ENCODE measurements at places on chromosomes 3 and 15. TPM values are rescaled to one million over a fixed set of nuclear protein-coding genes. Genes with fewer than 3 reads are reported as not detected.

- H3K4me1 ChIP-seq: peaks cover 9% of the 10 kb centered on the region
- H3K27me3 ChIP-seq: no peaks in the 10 kb centered on the region
- no peak overlapping the region for H3K27ac ChIP-seq
- H3K4me3 ChIP-seq: no peak overlapping the region
- H3K36me3 ChIP-seq: no peaks in the 10 kb centered on the region
Measured at GRCh38 chr3:11910971-11911531, 64.4 kb upstream of the TAMM41 start.

- H3K4me3 ChIP-seq: no peak overlapping the region
- H3K27ac ChIP-seq: no peak overlapping the region
- H3K27me3 ChIP-seq: no peaks in the 10 kb centered on the region
- H3K4me1 ChIP-seq: no peaks in the 10 kb centered on the region
Measured at GRCh38 chr3:51777985-51778384, 1.1 kb downstream of the IQCF6 start.

- DNase-seq: no peak
- H3K4me3 ChIP-seq: no peak overlapping the region
- peaks cover 79% of the 10 kb centered on the region for H3K4me1 ChIP-seq
- H3K36me3 ChIP-seq: no peaks in the 10 kb centered on the region
- H3K27ac ChIP-seq: peak overlapping the region; percentile 38
- no peaks in the 10 kb centered on the region for H3K27me3 ChIP-seq
Measured at GRCh38 chr3:98552232-98553020, 20.6 kb downstream of the GPR15 start.

DNA sequence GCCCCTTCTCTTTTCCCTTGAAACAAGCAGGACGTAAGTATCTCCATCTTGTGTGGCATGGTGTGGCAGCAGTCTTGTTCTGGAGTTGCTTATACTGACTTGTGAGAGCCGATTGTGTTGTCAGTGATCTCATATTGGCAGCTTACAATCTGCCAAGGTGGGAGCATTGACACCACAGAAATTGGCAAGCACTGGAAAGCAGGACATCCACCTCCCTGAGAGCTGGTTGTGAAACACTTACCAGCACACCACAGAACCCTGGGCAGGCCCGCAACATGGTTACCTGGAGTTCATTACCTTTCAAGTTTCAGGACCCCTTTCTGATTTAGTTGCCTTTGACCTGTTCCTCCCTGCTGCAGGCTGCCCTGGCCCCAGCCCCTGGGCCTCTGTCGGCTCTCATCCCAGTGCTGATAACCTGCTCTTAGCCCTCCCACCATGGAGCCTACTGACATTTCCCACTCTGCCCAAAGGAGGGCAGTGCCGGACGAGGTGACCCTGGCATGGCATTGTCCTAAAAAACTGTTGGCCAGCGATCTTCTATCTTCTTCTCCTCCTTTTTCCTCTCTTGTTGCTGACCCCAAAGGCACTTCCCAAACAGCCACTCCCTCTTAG lies 10.6 kb upstream of the ATP2B2 start:
- no peak overlapping the region for H3K4me3 ChIP-seq
- DNase-seq: no peak
- no peak overlapping the region for H3K27ac ChIP-seq
- H3K36me3 ChIP-seq: no peaks in the 10 kb centered on the region
- no peaks in the 10 kb centered on the region for H3K27me3 ChIP-seq

DNA sequence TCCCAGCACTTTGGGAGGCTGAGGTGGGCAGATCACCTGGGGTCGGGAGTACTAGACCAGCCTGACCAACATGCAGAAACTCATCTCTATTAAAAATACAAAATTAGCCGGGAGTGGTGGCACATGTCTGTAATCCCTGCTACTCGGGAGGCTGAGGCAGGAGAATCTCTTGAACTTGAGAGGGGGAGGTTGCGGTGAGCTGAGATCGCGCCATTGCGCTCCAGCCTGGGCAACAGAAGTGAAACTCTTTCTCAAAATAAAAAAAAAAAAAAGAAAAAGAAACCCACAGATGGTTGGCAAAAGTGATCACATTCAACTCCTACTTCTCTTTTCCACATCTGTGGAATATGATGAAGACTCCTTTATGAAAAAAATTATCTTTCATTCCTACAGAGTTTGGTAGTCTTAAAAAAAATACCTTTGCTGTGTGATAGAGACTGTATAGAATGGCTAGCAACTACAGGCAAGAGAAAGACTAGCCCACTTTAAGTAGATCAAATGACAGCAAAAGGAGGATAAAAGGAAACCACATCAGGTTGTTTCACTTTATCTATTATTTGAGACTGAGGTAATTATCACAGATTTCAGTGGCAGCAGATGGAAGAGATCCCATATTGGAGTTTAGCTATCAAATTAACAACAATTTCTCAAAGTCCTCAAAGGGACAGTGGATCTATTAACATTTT lies 172.9 kb upstream of the TSPAN3 start:
- no peaks in the 10 kb centered on the region for H3K27me3 ChIP-seq
- H3K4me3 ChIP-seq: no peak overlapping the region
- H3K36me3 ChIP-seq: no peaks in the 10 kb centered on the region
- no peaks in the 10 kb centered on the region for H3K4me1 ChIP-seq

- no peaks in the 10 kb centered on the region for H3K36me3 ChIP-seq
- H3K4me3 ChIP-seq: no peak overlapping the region
- H3K27ac ChIP-seq: no peak overlapping the region
- no peak for DNase-seq
- no peaks in the 10 kb centered on the region for H3K27me3 ChIP-seq
- H3K4me1 ChIP-seq: no peaks in the 10 kb centered on the region
Measured at GRCh38 chr3:160159806-160160205, 65.4 kb upstream of the C3orf80 start.

DNA sequence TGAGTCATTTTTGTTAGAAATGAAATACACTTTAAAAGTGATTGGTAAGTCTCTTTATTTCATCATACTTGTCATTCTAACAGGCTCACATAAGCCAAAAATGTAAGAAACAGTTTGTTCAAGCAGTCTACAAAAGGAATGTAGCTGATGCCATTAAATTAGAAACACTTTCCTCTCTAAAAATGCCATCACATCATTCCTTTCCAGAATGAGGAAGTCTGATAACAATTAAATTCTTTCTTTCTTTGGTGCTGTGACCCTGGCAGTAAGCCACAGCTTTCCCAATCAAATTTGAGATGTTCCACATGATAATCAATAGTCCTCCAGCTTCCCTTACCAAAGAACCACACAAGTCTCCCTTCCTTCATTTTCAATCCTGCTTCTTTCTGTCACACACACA lies 9.4 kb upstream of the P2RY1 start:
- no peak overlapping the region for H3K27ac ChIP-seq
- no peaks in the 10 kb centered on the region for H3K4me1 ChIP-seq
- no peaks in the 10 kb centered on the region for H3K27me3 ChIP-seq
- no peaks in the 10 kb centered on the region for H3K36me3 ChIP-seq

- H3K4me1 ChIP-seq: peaks cover 18% of the 10 kb centered on the region
- no peak for DNase-seq
- no peak overlapping the region for H3K4me3 ChIP-seq
- no peak overlapping the region for H3K27ac ChIP-seq
Measured at GRCh38 chr3:197809356-197810020, 18.4 kb downstream of the LRCH3 start.

- H3K4me3 ChIP-seq: no peak overlapping the region
- H3K4me1 ChIP-seq: no peaks in the 10 kb centered on the region
- no peak for DNase-seq
- no peak overlapping the region for H3K27ac ChIP-seq
- no peaks in the 10 kb centered on the region for H3K36me3 ChIP-seq
Measured at GRCh38 chr3:82940124-82940523, 1178.7 kb upstream of the GBE1 start.

DNA sequence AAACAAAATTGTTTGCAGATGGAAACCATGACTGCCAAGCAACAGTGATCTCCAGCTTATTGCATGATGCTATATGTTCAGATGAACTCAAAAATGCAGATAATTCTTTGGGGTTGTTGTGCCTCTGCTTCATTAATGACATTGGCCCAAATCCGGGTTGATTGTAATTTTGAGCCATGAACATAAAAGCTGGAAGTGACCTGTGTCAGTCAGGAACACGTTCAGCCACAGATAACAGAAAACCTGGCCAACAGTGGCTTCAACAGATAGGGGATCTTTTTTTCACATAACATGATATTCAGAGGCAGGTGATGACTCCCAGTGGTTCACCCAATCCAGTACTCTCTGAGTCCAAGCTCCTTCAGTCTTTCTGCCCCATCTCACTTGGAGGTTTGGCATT lies 76.9 kb upstream of the EIF1B start:
- H3K4me1 ChIP-seq: no peaks in the 10 kb centered on the region
- H3K36me3 ChIP-seq: no peaks in the 10 kb centered on the region

GRCh38 chr3:100457811-100458210 lies 34.6 kb upstream of the TMEM45A start:
- DNase-seq: no peak
- H3K4me3 ChIP-seq: no peak overlapping the region
- H3K27ac ChIP-seq: no peak overlapping the region
- H3K36me3 ChIP-seq: no peaks in the 10 kb centered on the region

DNA sequence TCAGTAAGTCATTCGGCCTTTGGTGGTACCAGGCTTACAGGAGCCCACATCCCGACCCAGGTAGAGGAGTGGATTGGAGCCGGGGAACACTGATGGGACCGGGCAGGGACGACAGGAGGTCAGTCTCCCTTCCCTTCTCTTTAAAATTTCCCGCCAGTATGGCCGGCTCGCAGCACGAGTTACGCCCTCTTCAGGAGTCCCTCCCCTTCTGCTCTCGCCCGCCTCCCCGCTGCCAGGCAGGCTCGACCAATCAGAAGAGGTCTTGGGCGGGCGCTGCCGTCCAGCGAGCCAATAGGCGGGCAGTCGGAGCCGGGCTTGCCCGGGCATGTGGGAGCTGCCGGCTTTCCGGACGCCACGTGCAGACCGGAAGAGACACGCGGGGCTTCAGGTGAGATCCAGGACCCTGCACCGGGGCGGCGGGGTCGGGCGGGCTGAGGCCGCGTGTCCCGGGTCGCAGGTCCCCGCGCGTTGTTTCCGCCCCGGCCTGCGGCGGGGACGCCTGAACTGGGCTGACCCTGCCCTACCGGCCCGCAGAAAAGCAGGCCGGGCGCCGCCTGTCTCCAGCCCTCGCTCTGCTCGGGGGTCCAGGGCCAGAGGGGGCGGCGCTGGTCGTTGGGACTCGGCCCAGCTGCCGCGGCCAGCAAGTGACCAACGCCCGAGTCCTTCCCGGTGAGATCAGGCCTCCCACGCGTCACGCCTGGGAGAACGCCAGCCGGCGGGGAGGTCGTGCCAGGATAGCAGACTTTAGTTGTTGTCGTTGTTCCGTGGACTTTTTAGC lies at the start of gene AEN:
Gene AEN (plus strand): TSS at position 346 of the 778 bp plus-strand sequence. CDS start 4,870 bp downstream, outside the sequence.
- H3K27ac ChIP-seq: peak within 1 kb of the TSS; percentile 82
- peak within 1 kb of the TSS; percentile 79 for H3K4me3 ChIP-seq
- peak; percentile 94 for DNase-seq
- peaks cover 49% of the 10 kb centered on the region for H3K4me1 ChIP-seq

DNA sequence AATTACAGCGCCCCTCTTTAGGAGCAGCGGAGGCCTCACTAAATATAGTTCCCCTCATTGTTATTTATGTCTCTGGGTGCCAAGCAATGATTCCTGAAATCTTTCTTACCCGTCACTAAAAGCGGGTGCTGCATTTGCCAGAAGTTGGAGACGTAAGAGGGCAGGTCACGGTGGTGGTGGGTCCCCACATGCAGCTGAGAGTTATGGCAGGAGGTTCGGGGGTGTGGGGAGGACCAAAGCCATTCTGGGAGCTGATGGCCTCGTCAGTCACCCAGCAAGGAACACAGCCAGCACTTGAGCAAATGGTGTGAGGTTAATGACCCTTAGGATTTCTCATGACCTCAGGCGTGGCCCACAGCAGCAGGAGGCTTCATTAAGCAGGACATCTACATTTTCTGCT lies 129.2 kb downstream of the RAB11A start:
- H3K4me3 ChIP-seq: no peak overlapping the region
- no peaks in the 10 kb centered on the region for H3K36me3 ChIP-seq
- DNase-seq: no peak
- no peak overlapping the region for H3K27ac ChIP-seq

GRCh38 chr3:46679681-46680080 lies 13.8 kb downstream of the ALS2CL start:
- H3K4me3 ChIP-seq: no peak overlapping the region
- no peaks in the 10 kb centered on the region for H3K36me3 ChIP-seq
- no peaks in the 10 kb centered on the region for H3K4me1 ChIP-seq
- no peaks in the 10 kb centered on the region for H3K27me3 ChIP-seq

DNA sequence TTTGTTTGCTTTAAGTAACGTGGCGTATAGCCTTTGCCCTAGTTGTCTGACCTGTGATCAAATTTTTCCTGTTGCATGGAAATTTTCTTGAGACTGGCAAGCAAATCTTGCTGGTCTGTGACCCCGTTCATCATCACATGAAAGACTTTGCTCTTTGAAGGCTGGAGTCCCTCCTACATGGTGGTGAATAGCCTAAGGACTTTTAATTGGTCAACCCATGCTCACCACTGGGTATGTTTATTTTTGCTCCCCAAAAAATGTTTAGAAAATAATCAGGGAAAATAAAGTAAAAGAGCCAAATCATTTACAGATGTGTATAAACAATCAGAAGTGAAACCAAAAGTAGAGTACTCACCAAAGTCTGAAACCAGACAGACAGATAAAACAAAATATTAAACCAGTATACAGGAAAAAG lies 1075.3 kb upstream of the ALCAM start:
- peak overlapping the region; percentile 15 for H3K27ac ChIP-seq
- peak overlapping the region; percentile 14 for H3K4me3 ChIP-seq
- H3K4me1 ChIP-seq: no peaks in the 10 kb centered on the region
- DNase-seq: peak; percentile 4
- H3K27me3 ChIP-seq: no peaks in the 10 kb centered on the region

- H3K27me3 ChIP-seq: no peaks in the 10 kb centered on the region
- no peaks in the 10 kb centered on the region for H3K4me1 ChIP-seq
- DNase-seq: no peak
- H3K36me3 ChIP-seq: no peaks in the 10 kb centered on the region
Measured at GRCh38 chr15:99495430-99496301, 70.1 kb upstream of the MEF2A start.

DNA sequence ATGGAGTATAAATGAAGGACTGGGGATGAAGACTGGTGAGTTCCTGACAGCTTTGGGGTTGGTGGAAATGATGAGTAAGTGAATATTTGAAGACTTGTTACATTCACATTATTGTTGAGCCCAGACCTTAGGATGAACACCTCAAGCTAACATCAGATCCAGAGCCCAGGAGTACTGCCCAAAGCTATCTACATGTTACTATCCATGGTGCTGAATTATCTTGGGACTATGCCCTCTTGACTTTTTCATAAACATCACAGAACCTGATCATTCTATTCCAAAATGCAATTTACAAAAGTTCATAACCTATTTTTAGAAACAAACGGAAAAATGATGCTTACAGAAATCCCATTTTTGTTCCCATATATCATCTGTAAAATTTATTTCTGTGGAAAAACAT lies 613.3 kb downstream of the TUSC7 start:
- H3K4me1 ChIP-seq: no peaks in the 10 kb centered on the region
- H3K36me3 ChIP-seq: no peaks in the 10 kb centered on the region
- no peaks in the 10 kb centered on the region for H3K27me3 ChIP-seq
- H3K27ac ChIP-seq: no peak overlapping the region

The TNFAIP8L3 gene
- not detected for total RNA-seq

The PRR20G gene
- not detected for total RNA-seq

The GHRL gene
- total RNA-seq: 1.1 TPM

The ZMYND10 gene
- 3.7 TPM for total RNA-seq

The CAPN3 gene
- total RNA-seq: 25.0 TPM

The FAM81A gene
- not detected for total RNA-seq

The RHCG gene
- total RNA-seq: not detected

The MYZAP gene
- total RNA-seq: 1.7 TPM

The NANOGP8 gene
- not detected for total RNA-seq

The SAMD7 gene
- not detected for total RNA-seq

The PHLDB2 gene
- 8.5 TPM for total RNA-seq

The TTC21A gene
- 3.9 TPM for total RNA-seq

The PLCL2 gene
- total RNA-seq: 67.1 TPM

The TBCCD1 gene
- 21.0 TPM for total RNA-seq

The VIPR1 gene
- 93.6 TPM for total RNA-seq
